ENCODE measurements at places on chromosomes 12 and 14. TPM values are rescaled to one million over a fixed set of nuclear protein-coding genes. Genes with fewer than 3 reads are reported as not detected.

ZNF10 gene
- total RNA-seq: 5.4 TPM

CLEC7A gene
- total RNA-seq: 6.9 TPM

- no peak for DNase-seq
Measured at GRCh38 chr12:67721248-67721647, 72.7 kb downstream of the DYRK2 start.

DNA sequence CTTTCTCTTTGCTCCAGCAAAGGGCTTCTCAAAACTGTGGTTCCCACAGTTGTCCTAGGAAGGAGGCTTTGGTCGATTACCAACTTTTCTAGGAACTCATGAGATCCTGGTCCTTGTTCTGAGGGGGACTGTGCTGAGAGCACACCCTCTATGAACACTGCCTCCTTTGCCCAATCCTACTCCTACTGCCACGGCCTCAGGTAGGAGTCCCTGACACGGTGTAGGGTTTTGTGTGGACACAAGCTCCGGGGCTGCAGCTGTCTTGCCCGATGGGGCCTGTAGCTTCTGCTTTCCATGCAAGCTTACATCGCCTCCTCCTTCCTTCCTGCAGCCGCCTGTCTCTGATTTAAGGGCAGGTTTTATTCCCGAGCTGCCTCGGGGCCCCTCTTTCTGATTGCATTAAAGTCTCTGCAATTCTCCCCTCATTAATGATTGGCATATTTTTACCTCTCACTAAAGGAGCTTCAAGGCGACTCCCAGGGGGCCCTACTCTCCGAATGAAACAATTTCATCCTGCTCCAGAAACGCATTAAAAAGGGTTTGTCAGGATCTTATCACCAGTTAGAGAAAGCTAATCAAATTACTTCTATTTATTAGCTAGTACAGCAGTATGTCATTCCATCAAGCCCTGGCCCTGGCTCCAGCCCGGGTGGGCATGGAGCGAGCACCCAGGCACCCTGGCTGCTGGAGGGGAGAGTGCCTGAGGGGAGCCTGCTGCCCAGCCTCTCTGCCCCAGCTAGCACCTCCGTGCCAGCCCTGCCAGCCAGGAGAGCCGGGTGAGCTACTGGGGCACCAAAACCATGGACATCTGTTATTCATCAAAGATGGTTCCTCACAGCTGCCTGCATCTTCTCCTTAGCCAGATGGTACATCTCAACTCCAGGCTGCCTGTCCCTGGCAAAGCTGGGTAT lies 38.0 kb upstream of the ESRRB start:
- DNase-seq: no peak

- DNase-seq: no peak
Measured at GRCh38 chr12:48973941-48974673, 2.6 kb upstream of the WNT10B start.

- DNase-seq: no peak
Measured at GRCh38 chr12:108394196-108394595, 55.1 kb upstream of the CMKLR1 start.

DNA sequence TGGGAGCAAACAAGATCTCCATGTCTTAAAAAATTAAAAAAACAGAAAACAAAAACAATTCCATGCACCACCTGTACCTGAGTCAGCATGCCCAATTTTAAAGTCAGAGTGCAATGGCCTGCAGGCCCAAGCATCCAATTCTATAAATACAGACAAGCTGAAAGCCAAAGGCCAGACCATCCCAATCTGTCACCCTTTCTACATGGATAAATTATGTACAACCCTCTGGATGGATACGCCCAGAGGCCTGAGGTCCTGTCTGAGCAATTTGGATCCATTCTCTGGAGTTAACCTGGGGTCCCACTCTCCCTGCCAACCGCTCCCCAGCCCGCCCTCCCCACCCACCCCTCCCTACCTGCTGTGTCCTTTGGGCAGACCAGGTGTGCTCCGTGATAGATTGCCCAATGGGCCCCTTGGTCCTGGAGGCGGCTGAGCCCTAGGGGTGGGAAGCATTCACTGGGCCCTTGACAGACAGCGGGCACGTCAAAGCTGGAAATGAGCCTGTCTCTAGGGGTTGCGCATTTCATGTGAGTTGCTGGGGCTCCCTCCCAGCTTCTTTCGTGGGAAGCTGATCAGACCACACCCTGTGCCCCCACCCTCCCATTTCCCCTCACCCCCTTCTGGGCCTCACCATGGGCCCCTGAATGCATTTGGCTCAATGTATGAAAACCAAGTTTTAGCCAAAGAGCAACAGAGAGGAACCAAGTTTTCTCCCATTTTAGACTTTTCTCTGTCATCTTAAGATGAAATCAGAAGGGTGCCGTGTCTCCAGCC lies 171.3 kb downstream of the BCL11B start:
- DNase-seq: no peak
